Stimulated activated CD4-positive, alpha-beta T cell treated with anti-CD3 and anti-CD28 coated beads, Interleukin-15, amount 100 ng/mL, for 1 hour (primary cell): ENCODE measurements at places on chromosomes 13 and 19.

DNA sequence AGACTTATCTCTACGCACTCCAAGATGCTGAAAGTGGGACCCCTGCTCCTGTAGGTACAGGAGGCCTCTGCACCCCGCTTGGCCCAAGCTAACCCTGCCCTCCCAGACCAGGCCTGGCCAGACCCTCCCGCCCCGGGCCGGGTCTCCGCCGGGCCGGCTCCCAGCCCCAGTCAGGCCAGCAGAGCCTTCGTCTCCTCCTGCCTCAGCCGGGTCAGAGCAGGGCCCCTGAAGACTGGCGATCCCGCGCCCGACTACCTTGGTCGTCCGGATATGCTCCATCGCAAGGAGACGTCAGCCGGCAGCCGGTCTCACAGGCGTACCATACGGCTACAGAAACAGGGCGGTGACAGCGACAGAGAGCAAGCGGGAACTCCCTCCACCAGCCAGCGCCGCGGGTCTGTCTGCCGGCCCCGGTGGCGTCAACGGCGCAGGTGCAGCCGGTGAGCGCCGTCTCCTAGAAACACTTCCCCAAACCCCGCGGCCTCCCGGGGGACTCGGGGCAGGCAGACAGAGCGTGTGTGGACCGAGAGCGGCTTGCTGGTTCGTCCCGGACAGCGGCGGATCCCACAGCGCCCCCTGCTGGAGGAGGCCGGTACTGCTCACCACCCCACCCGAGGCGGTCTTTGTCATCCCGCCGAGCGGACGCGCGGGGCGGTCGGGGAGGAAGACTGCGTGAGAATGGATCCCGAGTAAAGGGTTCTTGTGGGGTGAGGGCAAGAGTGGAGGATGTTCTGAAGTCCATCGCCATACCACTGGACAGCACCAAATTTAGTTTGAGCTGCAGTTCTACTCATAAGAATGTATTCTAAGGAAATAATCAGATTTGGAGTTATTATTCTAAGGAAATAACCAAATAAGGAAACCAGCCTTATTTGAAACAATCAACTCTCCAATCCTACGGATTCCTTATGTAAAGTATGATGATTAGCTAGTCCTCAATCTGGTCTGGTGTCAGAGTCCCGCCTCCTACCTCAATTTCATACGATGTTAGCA lies at the start of gene MTMR6:
TSS of gene MTMR6 (minus strand) at position 520 of the 993 bp plus-strand sequence. CDS start at position 279, 241 bp downstream.
- DNase-seq = peak; percentile 96

DNA sequence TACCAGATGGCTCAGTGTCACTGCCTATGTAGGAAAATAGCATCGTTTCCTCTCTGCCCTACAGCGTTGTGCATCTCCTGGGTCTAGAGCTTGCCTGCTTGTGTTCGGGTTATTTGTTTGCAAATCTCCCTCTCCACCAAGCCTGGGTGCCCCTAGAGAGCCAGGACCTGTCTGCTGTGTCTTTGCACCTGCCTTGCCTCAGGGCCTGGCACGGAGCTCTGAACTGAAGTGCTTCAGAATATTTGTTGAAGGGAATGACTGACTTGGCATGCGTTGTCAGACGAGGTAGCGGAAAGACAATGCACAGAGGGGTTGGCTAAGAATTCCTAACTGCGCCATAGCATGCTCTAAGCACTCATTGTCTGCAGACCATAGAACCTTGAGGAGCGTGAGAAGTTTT lies 263.4 kb downstream of the FGF9 start:
- no peak for DNase-seq

DNA sequence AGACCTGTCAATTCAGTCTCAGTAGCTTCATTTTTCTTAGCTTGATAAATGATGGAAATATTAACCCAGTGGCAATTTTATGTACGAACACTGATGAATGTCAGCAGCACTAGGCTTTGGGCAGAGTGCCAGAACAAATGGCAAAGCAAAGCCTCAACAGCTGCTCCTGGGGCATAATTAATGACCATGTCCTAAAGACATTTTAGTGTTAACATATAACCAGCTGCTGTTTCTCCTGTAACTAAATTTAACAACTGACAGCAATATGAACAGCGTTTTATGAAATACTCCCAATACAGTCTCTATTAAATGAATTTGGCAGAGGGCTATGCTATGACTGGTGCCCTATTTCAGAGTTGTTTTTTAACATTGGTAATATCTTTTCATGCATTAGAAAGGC lies 47.1 kb downstream of the ZNF568 start:
- no peak for DNase-seq

DNA sequence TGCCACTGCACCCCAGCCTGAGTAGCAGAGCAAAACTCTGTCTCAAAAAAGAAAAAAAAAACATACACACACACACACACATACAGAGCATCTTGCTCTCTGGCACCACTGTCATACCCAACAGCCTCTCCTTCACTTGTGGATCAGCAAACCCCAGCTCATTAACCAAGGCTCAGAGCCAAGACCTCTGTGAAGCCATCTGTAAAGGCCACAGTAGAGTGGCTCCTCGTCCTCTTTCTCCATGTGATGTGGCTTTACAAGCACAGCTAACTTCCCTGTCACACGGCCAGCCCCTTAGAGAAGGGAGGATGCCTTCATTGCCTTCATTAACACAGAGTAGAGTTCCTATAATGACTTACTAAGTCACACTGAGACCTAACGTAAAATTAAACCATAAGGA lies 62.7 kb upstream of the LSM14A start:
- DNase-seq = no peak

- DNase-seq = no peak
These were observed 52.2 kb upstream of the CYP4F8 start for GRCh38 chr19:15562861-15563260.
